Body of pancreas (tissue), 4 donors: ENCODE measurements at places on chromosomes 11 and 22.

DNA sequence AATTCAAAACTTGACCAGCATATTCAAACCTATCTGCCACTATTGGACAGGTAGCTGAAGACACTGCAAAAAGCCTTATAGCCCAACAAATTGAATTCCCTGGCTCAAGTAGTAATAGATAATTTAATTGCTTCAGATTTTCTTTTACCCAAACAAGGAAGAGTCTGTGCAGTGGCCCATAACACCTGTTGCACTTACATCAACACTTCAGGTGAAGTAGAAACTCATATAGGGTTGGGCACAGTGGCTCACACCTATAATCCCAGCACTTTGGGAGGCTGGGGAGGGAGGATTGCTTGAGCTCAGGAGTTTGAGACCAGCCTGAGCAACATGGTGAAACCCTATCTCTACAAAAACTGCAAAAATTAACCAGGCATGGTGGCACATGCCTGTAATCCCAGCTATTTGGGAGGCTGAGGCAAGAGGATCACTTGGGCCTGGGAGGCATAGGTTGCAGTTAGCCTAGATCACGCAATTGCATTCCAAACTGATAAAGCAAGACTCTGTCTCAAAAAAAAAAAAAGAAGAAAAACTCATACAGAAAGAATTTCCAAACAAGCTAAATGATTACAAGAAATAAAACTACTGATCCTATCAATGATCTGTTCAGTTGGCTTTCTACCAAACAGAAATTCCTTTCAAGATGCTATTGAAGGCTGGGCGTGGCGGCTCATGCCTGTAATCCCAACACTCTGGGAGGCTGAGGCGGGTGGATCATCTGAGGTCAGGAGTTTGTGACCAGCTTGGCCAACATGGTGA is 9.5 kb downstream of the FOLR3 start:
- no peak for DNase-seq

GRCh38 chr11:106594751-106595351 is 423.4 kb downstream of the GUCY1A2 start:
- no peak for DNase-seq

DNA sequence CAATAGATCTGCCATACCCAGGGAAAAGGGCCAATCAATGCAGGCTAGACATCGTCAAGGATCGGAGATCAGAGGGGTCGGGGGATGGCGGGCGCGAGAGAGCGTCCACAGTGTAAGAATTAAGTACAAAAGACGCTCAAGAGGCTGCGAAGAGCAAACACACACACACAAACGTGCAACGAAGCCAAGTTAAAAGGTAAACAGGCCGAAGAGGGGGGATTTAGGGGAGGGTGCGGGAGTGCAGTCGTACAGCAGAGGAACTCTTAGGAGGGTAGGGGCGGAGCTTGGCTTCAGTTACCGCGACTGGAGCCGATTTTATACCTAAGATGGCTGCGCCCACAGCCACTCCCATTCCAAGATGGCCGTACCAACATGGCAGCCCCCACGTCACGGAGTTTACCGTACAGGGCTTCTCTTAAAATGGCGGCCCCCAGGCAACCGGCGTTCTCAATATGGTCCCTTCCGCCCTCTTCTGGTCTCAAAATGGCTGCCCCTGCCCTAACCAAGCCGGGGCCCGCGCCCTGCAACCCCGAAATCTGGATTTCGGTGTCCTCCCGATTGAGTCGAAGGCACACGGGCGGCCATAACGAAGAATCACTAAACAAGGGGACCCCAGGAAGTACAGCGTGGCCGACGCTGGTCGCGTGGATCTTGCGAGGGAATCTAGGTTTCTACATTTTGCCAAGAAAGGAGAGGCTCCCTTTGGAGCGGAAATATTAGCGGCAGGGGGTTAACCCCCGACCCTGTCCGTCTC is 1.9 kb downstream of the GNG3 start:
- DNase-seq = peak; percentile 97

DNA sequence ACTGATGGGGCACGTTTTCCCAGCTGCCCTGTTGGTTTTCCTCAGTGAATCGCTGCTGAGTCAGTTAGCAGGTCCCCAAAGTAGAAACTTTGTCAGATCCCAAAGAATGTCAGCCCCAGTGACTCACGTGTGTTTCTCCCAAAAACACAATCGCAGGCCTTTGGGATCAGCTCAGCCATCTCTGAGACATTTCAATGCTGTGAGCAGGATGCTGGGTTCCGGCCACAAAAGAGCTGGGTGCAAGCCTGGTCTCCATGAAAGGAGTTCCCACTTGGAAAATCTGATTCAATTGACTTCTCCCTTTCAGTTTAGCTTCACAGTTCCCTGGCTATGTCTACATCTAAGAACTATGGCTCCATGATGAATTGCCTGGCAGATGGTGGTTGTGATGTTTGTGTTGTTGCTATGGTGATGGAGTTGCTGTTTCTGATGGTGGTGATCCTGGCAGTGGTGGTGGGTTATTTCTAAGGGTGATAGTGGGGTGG is 28.0 kb downstream of the MYEOV start:
- no peak for DNase-seq

DNA sequence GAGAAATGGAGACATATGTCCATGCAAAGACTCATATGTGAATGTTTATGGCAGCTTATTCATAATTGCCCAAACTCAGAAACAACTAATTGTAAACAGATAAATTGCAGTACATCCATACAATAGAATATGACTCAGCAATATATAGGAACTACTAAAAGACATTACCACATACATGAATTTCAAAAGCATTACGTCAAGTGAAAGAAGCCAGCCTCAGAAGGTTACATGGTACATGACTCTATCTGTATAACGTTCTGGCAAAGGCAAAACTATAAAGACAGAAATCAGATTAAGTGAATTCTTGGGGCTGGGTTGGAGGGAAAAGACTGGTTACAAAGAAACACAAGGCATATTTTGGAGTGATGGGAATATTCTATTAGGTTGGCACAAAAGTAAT is 7.2 kb downstream of the KCTD21 start:
- no peak for DNase-seq

GRCh38 chr22:44202261-44202789 is 21.6 kb downstream of the PARVG start:
- no peak for DNase-seq

GRCh38 chr22:24427500-24428164 is at the start of gene ADORA2A:
Gene ADORA2A (plus strand): TSS chr22:24427599. CDS start chr22:24433405, 5,806 bp downstream.
- no peak for DNase-seq

- no peak for DNase-seq
Observed at GRCh38 chr22:33766091-33766490, 154.2 kb downstream of the LARGE1 start.

DNA sequence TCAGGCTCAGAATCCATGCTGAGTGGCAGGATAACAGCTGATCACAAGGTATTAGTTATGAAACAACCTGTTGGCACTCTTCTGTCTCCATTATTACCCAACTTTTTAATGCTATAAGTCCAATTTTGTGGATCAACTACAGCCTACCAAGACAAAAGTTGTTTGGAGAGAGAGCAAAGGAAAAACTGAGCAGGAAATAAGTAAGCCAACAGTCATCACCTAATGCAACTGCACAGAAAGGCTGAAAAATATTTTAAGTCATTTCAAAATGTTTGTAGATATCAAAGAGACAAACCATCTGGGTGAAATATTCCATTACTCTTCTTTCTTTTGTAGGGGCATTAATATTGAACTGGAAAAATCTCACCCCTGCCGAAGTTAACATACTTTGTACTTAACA is 41.6 kb downstream of the FDX1 start:
- no peak for DNase-seq

DNA sequence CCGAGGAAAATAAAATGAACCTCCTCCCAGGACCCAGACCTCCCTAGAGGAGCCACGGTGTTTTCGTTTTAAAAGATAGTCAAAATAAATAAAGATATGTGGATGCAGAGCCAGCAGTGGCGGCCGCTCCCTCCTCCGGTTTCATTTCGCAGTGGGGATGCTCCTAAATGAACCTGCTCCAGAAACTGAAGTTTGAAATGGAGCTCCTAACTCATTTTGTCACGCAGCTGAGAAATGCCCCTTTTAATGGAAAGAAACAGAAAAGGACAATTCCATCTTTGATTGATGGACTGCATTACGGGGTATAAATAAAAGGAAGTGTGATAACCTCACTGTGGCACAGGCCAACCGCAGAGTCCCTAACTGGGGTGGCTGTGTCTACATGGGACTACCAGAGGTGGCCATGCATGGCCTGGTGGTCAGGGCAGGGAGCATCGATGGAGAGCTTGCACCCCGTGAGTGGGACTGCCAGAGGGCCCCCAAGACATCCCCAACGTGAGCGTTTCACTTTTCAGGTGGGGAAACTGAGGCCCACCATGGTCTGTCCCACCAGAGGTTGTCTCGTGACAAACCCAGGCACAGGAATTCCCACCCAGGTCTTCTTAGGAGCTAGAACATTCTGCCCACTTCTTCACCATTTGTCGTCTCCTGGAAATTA is 426.6 kb downstream of the BRD1 start:
- no peak for DNase-seq

GRCh38 chr22:41880653-41881052 is 34.2 kb downstream of the SHISA8 start:
- no peak for DNase-seq

- no peak for DNase-seq
Observed at GRCh38 chr11:63931876-63932275, 6.9 kb upstream of the NAA40 start.

- DNase-seq = no peak
Observed at GRCh38 chr11:81989093-81989492, 744.6 kb downstream of the FAM181B start.

- no peak for DNase-seq
Observed at GRCh38 chr11:73439002-73439843, 63.0 kb downstream of the RELT start.

DNA sequence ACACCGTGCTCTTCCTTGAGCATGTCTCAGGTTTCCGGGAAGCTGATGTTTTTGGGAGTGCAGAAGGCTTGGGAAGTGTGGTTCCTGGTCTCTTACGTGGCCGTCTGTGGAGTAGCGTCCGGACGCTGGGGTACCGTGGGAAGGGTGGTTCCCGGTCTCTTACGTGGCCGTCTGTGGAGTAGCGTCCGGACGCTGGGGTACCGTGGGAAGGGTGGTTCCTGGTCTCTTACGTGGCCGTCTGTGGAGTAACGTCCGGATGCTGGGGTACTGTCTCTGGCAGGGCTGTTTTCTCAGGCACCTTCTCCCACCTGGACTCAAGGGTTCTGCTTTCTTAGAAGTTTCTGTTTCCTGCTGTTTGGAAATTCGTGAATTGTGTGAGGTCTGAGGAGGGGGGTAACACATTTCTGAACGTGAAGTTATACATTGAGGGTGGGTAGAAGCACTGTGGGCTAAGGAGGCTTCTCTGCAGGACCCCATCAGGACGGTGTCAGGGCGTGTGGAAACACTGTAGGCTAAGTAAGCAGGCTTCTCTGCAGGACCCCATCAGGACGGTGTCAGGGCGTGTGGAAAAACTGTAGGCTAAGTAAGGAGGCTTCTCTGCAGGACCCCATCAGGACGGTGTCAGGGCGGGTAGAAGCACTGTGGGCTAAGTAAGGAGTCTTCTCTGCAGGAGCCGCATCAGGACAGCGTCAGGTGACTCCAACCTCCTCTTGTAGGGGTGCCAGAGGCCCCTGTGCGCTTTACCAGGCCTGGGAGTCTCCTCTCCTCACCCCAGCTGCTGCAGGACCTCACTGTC is 5.3 kb upstream of the IFITM3 start:
- no peak for DNase-seq

- DNase-seq = peak; percentile 69
Observed at GRCh38 chr11:363948-364761, 5.1 kb upstream of the B4GALNT4 start.

DNA sequence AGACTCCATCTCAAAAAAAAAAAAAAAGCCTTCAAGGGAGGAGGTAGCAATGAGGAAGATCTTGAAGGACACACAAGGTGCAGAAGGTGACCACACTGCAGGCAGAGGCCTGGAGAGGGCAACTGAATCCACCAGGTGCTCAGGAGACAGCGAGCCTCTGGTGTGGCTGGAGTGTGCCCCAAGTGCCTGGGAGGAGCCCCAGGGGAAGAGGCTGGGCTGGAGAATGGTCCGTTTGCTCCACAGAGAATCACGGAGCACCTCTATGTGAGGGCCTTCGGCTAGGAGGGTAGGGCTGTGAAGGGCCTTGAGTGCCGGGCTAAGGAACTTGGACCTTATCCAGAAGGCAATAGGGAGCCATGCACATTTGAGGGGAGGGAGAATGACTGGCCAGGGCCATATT is 50.3 kb downstream of the ARRB1 start:
- no peak for DNase-seq

GRCh38 chr22:44667276-44667675 is 34.7 kb upstream of the PRR5 start:
- DNase-seq = no peak

DNA sequence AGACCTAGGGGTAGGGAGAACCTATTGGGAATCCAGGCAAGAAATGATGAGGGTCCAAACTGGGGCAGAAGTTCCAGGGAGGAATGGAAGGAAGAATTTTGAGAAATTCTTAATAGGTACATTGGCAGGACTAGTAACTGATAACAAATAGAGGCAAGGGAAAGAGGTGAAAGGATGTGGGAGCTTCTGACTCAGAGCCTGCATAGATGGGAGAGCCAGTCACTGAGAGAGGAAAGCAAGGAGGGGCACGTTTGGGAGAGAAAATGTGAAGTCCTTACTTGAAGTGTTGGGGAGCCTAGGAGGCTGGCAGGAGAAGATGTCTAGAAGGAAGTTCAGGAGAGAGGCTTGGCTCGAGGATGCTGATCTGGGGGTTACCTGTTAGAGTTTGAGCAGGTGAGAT is 104.6 kb upstream of the NCAM1 start:
- DNase-seq = no peak

DNA sequence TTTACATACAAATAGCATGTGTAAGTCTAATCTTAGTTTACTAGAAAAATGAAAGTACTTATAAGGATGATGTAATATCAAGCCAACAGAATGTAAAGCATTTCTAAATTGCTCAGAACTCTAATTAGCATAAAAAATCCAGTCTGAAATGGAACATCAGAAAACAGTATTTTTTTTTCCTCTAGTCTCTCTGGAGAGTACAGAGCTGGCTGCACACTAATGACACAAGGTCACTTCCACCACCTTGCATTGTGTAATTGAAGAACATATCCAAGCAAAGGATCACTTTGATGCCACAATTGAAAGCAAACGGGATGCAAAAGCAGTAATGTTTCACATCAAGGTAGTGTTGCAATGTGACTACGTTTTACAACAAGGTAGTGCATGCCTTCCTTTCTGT is 548.0 kb upstream of the LUZP2 start:
- DNase-seq = no peak

- no peak for DNase-seq
Observed at GRCh38 chr11:111814557-111815320, 48.5 kb upstream of the PPP2R1B start.

- no peak for DNase-seq
Observed at GRCh38 chr11:108863528-108863927, 198.7 kb downstream of the DDX10 start.

DNA sequence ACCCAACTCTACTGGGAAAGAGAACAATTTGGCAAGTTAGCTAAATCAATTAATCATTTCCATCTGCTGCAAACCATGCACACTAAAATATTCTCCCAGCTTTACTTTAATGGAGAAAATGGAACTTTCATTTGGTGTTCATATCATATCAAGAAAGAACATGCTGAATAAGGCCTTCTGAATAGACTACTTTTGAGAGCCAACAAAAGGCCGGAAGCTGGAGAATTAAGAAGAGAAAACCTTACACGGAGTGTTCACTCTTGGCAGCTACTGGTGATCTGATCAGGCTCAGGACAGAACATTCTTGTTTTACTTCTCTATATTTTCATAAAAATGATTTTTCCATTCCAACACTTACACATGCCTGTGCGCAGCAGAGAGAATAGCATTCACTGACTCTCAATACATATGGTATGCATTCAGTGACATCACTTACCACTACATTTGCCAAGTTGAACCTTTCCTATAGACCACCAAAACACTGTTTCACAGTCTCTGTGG is 165.3 kb downstream of the TTC28 start:
- DNase-seq = peak; percentile 5
